Ascending aorta (tissue), 2 donors: ENCODE measurements at places on chromosomes 11 and 22. TPM values are rescaled to one million over a fixed set of nuclear protein-coding genes. Genes with fewer than 3 reads are reported as not detected.

The GLB1L2 gene
- 1.7 TPM for total RNA-seq

The PTPN5 gene
- 6.7 TPM for total RNA-seq

The MPEG1 gene
- 14.5 TPM for total RNA-seq

The GGTLC3 gene
- total RNA-seq = not detected

The RFPL2 gene
- not detected for total RNA-seq

The SLC25A17 gene
- total RNA-seq = 62.1 TPM

The TCN2 gene
- 56.8 TPM for total RNA-seq

The ADORA2A gene
- 14.7 TPM for total RNA-seq

The HSPB2 gene
- total RNA-seq = not detected

The GAB4 gene
- total RNA-seq = not detected

The H19 gene
- total RNA-seq = 539 TPM

The CCDC73 gene
- not detected for total RNA-seq

The ZNF280B gene
- not detected for total RNA-seq
